ENCODE measurements at places on chromosomes 3 and 15.

DNA sequence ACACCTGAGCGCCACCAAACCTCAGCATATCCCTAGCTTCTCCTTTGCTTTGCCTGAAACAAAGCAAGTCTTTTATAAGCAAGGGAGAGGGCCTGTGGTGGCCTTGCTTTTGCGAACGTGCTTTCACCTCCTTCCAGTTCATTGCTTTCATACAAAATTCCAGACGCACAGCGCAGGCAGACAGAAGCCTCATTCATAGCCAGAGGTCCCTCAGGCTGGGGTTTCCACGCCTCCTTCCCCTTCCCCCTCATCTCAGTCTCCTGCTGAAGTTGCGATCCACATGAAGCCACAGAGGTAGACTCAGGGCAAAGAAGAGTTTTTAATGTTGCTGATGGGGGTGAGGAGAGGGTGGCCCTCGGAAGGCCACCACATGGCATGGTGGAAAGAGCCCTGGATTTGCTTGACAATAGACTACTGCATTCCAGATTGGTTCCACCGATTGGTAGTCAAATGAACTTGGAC lies 59.4 kb upstream of the FLNB start:
- no peak for DNase-seq

DNA sequence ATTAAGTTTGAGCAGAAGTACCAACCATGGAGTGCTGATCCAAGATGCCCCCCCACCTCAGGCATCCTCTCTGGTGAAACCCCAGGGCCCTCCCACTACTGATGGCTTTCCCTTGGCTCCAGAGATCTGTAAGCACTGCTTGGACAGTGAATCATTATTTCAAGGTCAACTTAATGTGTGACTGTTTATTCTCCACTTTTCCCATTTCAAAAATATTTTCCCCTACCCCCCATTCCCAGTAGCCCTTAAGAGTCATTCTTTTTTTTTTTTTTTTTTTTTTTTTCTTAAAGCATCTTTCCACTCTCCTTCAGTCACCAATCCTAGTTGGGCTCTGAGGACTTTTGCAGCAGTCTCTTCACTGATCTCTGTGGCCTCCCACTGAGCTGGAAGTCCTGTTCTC lies 82.6 kb downstream of the PCCB start:
- DNase-seq = no peak

- no peak for DNase-seq
These were observed 309.9 kb downstream of the RPLP1 start for GRCh38 chr15:69762373-69763148.

DNA sequence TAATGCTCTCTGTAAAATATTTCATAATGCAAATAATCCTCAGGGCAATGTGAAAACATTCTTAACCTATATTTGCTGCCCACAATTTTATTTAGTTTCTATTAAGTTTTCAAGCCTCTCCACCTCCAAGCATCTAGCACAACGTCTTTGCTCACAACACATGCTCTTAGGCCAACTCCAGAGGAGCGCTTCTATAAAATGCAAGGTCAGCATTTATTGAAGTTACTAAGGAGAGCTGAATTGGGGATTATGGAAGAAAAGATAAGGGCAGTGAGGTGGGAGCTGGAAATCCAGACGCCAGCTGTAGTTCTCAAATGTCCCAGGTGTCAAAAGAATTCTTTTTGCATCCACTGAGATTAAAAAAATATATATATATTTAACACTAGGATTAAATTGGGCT lies 996 bp downstream of the RABL3 start:
- no peak for DNase-seq

DNA sequence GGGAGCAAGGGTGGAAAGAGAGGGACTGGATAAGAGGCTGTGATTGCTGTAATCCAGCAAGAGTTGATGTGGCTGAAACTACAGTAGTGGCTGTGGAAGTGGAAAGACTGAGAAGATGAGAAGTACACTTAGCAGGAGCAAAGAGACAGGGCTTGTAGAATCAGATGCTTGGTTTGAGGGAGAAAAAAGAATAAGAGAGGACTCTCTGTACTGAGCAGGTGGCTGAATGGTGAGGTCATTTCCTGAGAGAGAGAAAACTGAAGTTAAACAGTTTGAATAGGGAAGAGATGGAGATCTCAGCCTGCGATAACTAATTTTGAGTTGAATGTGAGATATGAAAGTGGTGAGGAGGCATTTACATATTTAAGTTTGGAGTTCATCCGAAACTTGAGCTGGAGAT lies 95.8 kb upstream of the SLC25A36 start:
- no peak for DNase-seq

GRCh38 chr3:59803268-59803667 lies 753.4 kb upstream of the CFAP20DC start:
- no peak for DNase-seq

GRCh38 chr3:105369500-105370371 lies 3.0 kb downstream of the ALCAM start:
- peak; percentile 28 for DNase-seq
